Vagina (tissue), 2 donors: ENCODE measurements at places on chromosomes 7 and 10. TPM values are rescaled to one million over a fixed set of nuclear protein-coding genes. Genes with fewer than 3 reads are reported as not detected.

- H3K36me3 ChIP-seq, result no peaks in the 10 kb centered on the region
- no peak overlapping the region for H3K4me3 ChIP-seq
- no peaks in the 10 kb centered on the region for H3K27me3 ChIP-seq
- no peak for DNase-seq
- H3K4me1 ChIP-seq, result peaks cover 28% of the 10 kb centered on the region
Measured at GRCh38 chr10:61166489-61166888, 222.5 kb upstream of the RHOBTB1 start.

The LDB3 gene
- 4.7 TPM for total RNA-seq

GRCh38 chr7:7607010-7607409 lies 33.5 kb upstream of the UMAD1 start:
- H3K27me3 ChIP-seq, result no peaks in the 10 kb centered on the region
- peaks cover 9% of the 10 kb centered on the region for H3K36me3 ChIP-seq
- no peak overlapping the region for H3K4me3 ChIP-seq

GRCh38 chr7:101922631-101923601 lies 105.5 kb downstream of the CUX1 start:
- H3K4me3 ChIP-seq, result no peak overlapping the region
- H3K4me1 ChIP-seq, result peaks cover 23% of the 10 kb centered on the region
- no peak for DNase-seq

GRCh38 chr10:23474081-23474480 lies 35.2 kb downstream of the OTUD1 start:
- H3K4me1 ChIP-seq, result no peaks in the 10 kb centered on the region
- no peak for DNase-seq
- no peaks in the 10 kb centered on the region for H3K27me3 ChIP-seq
- H3K36me3 ChIP-seq, result no peaks in the 10 kb centered on the region
- no peak overlapping the region for H3K27ac ChIP-seq

The TES gene
- 87.7 TPM for total RNA-seq

DNA sequence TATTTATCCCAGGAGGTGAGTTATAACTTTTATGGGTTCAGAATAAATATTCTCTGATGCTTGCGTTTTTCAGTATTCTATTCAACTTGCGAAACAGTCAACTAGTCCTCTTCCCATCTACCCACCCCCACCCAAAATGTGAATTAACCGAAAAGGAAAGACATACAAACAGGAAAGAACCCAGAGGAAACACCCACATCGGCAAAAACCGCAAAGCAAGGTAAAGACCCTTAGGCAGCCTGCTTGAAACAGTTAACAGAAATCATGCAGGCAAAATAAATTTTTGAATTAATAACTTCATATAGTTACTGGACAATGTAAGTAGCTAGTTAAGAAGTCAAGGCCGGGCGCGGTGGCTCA lies 5.4 kb downstream of the ZC3HAV1 start:
- H3K27ac ChIP-seq, result peak overlapping the region; percentile 96
- DNase-seq, result no peak
- peaks cover 54% of the 10 kb centered on the region for H3K4me1 ChIP-seq
- no peaks in the 10 kb centered on the region for H3K36me3 ChIP-seq

GRCh38 chr7:4998910-4999309 lies 39.9 kb upstream of the MMD2 start:
- H3K27me3 ChIP-seq, result no peaks in the 10 kb centered on the region
- no peaks in the 10 kb centered on the region for H3K4me1 ChIP-seq
- no peak for DNase-seq
- no peak overlapping the region for H3K27ac ChIP-seq

DNA sequence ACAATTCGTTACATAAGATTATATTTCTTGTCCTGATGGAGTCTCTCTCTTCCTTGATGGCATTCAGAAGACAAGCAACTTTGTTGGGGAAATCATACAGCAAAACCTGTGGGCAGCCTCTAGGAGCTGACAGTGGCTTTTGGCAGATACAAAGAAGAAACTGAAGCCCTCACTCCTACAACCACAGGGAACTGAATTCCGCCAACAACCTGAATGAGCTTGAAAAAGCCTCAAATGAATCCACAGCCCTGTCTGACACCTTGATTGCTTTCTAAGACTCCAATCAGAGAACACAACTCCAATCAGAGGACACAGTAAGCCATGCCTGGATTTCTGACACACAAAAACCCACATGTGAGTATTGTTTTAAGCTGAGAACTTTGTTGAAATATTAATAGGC lies 576.8 kb upstream of the LRRTM3 start:
- no peaks in the 10 kb centered on the region for H3K4me1 ChIP-seq
- no peaks in the 10 kb centered on the region for H3K27me3 ChIP-seq
- no peak overlapping the region for H3K27ac ChIP-seq
- no peak for DNase-seq
